ENCODE measurements at places on chromosomes 3 and 15.

- no peak for ATAC-seq
Measured at GRCh38 chr3:9373465-9373864, 10.6 kb downstream of the THUMPD3 start.

DNA sequence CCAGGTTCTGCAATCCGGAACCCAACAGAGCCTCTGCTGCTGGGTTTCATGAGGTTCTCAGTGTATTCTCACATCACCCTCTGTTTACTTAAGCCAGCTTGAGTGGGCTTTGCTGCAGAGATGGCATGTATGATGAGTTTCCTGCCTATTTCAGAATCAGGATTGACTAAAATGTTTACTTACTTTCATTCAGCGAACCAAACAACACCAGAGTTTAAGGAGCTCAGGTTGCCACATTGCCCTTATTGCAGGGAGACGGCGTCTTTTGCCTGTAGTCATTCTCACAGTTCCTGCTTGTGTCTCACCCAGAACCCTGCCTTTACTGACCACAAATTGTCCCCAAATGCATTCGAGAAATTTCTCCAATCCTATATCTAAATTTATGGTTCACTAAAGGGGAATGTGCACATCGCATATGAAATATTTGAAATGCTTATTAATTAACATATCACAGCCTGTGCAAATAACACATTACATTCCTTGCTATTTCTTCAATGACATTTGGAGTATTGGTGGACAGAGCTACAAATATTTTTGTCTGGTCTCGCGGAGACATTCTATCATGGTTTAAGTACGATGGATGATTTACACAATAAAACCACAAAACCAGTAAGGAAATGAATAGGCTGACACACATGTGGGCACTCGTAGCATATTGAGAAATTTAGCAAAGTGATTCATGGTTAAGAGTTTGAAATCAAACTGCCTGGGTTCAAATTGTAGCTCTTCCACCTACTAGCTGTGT, 377.2 kb upstream of the CFAP20DC start:
- ATAC-seq: peak; percentile 49

DNA sequence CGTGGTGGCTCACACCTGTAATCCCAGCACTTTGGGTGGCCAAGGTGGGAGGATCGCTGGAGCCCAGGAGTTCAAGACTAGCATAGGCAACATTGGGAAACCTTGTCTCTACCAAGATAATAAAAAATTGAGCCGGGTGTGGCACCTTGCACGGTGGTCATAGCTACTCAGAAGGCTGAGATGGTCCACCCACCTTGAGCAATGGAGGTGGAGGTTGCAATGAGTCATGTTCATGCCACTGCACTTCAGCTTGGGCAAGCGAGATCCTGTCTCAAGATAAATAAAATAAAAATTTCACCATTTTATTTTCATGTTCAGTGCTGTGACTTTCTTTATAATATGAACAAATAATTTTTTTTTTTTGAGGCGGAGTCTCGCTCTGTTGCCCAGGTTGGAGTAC, 12.5 kb downstream of the MAPK6 start:
- ATAC-seq: peak; percentile 70

- no peak for ATAC-seq
Measured at GRCh38 chr3:17577796-17578520, 164.5 kb downstream of the TBC1D5 start.

GRCh38 chr3:61667383-61667782, 106.0 kb downstream of the PTPRG start:
- ATAC-seq: no peak

GRCh38 chr3:31180274-31180673, 285.8 kb upstream of the GADL1 start:
- no peak for ATAC-seq

- no peak for ATAC-seq
Measured at GRCh38 chr15:81394603-81395002, 20.6 kb upstream of the TMC3 start.

- no peak for ATAC-seq
Measured at GRCh38 chr3:45029216-45029615, 3.1 kb downstream of the CLEC3B start.

DNA sequence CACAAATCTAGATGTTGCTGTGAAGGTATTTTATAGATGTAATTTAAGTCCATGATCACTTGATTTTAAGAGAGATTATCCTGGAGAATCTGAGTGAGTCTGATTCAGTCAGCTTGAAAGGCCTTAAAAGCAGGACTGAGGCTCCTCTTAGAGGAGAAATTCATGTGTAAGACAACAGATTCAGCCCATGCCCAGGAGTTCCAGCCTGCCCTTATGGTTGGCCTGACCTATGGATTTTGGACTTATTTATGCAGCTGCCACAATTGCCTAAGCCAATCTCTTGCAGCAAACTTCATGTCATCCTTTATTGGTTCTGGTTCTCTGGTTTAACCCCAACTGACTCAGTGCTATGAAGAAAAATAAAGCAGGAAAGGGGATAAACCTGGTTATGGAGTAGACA, 296.5 kb upstream of the RASGRP1 start:
- ATAC-seq: no peak
